ENCODE measurements at places on chromosomes 5 and 9. TPM values are rescaled to one million over a fixed set of nuclear protein-coding genes. Genes with fewer than 3 reads are reported as not detected.

The CCL27 gene
- total RNA-seq = not detected

The LMX1B gene
- not detected for total RNA-seq

The WDR31 gene
- 3.1 TPM for total RNA-seq

The PCDHA10 gene
- 0.91 TPM for total RNA-seq

The LRRC26 gene
- 0.52 TPM for total RNA-seq

The PCDHGA9 gene
- total RNA-seq = 18.1 TPM
